Memory B cell (primary cell): ENCODE measurements at places on chromosomes 7 and 10.

- H3K27ac ChIP-seq, result no peak overlapping the region
- H3K4me3 ChIP-seq, result no peak overlapping the region
- DNase-seq, result no peak
- H3K27me3 ChIP-seq, result no peaks in the 10 kb centered on the region
- H3K36me3 ChIP-seq, result peaks cover 33% of the 10 kb centered on the region
- H3K4me1 ChIP-seq, result peaks cover 27% of the 10 kb centered on the region
These were observed 36.7 kb downstream of the DNAJB6 start for GRCh38 chr7:157373493-157373892.

GRCh38 chr7:147984265-147984664 lies 606.3 kb upstream of the C7orf33 start:
- H3K27ac ChIP-seq, result no peak overlapping the region
- H3K4me3 ChIP-seq, result no peak overlapping the region
- no peaks in the 10 kb centered on the region for H3K4me1 ChIP-seq

GRCh38 chr7:146175716-146176115 lies 59.1 kb downstream of the CNTNAP2 start:
- DNase-seq, result no peak
- no peaks in the 10 kb centered on the region for H3K27me3 ChIP-seq
- no peaks in the 10 kb centered on the region for H3K4me1 ChIP-seq
- no peak overlapping the region for H3K4me3 ChIP-seq
- H3K27ac ChIP-seq, result no peak overlapping the region
- H3K36me3 ChIP-seq, result no peaks in the 10 kb centered on the region

DNA sequence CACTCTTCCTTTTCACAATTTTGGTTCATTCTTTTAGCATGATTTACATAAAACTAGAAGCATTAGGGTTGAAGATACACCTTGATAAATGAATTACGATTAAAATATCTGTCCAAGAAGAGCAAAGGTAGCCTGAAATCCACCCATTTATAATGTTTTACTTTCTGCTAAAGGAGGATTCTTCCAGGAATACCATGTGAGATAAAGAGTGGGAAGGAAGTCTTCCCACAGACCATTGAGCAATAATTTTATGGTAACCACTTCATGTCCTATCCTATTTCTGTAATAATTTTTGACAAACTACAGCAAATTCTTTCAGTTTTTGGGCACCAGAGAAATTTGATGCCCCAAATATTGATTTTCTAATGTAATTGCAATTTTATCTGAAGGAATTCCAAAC lies 150.6 kb upstream of the STEAP4 start:
- H3K27ac ChIP-seq, result no peak overlapping the region
- H3K4me1 ChIP-seq, result no peaks in the 10 kb centered on the region
- no peaks in the 10 kb centered on the region for H3K27me3 ChIP-seq
- H3K4me3 ChIP-seq, result no peak overlapping the region
- no peak for DNase-seq
- H3K36me3 ChIP-seq, result no peaks in the 10 kb centered on the region

- H3K4me3 ChIP-seq, result no peak overlapping the region
- H3K36me3 ChIP-seq, result no peaks in the 10 kb centered on the region
- no peak for DNase-seq
- peaks cover 1% of the 10 kb centered on the region for H3K27me3 ChIP-seq
- no peaks in the 10 kb centered on the region for H3K4me1 ChIP-seq
- H3K27ac ChIP-seq, result no peak overlapping the region
These were observed 128.4 kb upstream of the RSU1 start for GRCh38 chr10:16945593-16945992.

- peak; percentile 71 for DNase-seq
- peaks cover 8% of the 10 kb centered on the region for H3K27me3 ChIP-seq
- H3K36me3 ChIP-seq, result peaks cover 4% of the 10 kb centered on the region
- peak overlapping the region; percentile 27 for H3K4me3 ChIP-seq
- H3K27ac ChIP-seq, result no peak overlapping the region
- H3K4me1 ChIP-seq, result peaks cover 2% of the 10 kb centered on the region
These were observed 13.1 kb upstream of the ARPC1A start for GRCh38 chr7:99312316-99313203.

DNA sequence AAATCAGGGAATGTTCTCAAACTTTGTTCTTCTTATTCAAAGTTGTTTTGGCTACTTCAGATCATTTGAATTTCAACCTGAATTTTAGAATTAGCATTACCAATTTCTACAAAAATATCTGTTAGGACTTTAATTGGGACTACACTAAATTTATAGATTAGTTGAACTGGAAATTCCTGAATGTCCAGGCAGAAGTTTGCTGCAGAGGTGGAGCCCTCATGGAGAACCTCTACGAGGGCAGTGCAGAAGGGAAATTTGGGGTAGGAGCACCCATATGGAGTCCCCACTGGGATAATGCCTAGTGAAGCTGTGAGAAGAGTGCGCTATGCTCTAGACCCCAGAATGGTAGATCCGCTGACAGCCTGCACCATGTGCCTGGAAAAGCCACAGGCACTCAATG lies 22.8 kb upstream of the AGMO start:
- H3K4me3 ChIP-seq, result no peak overlapping the region
- H3K27me3 ChIP-seq, result no peaks in the 10 kb centered on the region
- DNase-seq, result no peak
- H3K4me1 ChIP-seq, result no peaks in the 10 kb centered on the region
